Muscle of leg (tissue), 16 donors: ENCODE measurements at places on chromosomes 3 and 15. TPM values are rescaled to one million over a fixed set of nuclear protein-coding genes. Genes with fewer than 3 reads are reported as not detected.

RBM6 gene
- 82.6 TPM for polyA plus RNA-seq

FRMD5 gene
- polyA plus RNA-seq = 0.62 TPM

GOLGA8S gene
- 0.27 TPM for polyA plus RNA-seq

CPNE9 gene
- polyA plus RNA-seq = 0.06 TPM

CGNL1 gene
- 11.8 TPM for polyA plus RNA-seq

- peak; percentile 22 for DNase-seq
Observed at GRCh38 chr3:27022096-27022761, 347.0 kb downstream of the NEK10 start.

DNA sequence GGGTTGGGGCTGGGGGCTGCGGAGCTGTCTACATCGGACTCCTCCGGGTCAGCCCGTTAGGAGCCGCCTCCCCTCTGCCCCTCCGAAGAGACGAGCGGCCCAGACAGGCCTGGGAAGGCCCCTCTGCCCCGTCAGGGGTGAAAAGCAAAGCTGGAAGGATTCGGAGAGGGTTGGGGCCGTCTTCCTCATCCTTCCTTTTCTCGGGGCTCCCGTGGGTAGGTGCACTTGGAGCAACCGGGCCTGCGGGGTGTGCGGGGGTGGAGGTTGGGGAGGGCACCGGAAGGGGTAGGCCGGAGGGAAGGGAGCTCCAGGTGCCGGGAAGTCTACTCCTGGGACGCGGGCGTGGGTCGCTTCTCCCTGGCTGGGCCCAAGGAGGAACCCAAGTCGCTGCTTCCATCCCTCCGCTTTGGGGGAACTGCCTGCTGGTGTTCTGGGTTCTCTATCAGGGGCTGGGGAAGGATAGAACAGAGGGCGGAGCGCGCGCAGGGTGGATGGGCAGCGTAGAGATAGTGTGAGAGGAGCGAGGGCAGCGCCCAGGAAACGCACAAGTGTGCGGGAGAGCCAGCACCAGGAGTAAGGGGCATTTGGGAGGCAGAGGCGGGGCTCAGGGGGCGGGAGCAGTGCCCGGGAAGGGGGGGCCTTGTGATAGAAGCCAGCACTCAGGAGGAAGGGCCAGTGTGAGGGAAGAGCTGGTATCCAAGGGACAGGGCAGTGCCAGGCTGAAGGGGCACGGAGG lies 590 bp downstream of the POLR2H start:
- DNase-seq = no peak

DNA sequence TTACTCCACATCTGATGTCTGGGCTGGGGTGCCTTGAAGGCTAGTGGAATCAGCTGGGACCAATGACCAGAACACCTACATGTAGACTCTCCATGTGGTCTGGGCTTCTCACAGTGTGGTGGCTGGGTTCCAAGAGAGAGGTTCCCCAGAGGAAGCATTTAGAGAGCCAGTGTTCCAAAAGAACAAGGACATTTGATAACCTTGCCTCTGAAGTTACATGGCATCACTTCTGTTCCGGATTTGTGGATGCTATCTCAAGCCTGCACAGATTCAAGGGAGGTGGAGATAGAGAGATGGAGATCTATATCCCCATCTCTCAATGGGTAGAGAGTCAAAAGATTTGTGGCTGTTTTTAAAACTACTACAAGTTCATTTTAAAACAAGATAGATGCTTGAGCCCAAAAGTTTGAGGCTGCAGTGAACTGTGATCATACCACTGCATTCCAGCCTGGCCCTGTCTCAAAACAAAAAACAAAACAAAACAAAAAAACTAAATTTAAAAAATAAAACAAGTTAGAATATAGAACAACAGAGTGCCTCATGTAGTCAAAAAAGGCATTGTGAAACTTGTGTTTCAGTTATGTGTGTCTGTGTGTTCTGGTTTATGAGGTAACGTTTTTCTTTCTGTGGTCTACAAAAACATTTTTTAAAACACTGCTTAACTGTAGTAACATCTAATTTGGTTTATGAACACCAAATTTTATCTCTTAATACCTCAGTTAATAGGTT lies 44.8 kb downstream of the PDE8A start:
- no peak for DNase-seq

DNA sequence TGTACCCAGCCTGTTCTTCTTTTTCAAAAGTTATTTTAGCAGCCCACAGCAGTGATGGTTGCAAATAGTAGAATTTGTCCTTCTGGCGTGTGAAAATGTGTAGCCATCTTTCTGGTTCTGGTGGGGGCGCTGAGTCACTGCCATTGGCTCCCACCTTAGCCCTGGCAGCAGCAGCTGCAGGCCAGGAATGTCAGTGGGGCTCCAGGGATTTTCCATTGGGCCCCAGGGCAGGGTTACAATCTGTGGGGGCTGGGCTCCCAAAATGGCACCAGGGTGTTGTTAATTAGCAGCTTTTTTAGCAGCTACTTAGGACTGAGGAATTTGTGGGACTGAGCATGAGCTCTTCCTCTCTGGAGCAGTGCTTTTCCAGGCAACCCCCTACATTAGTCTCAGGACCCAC lies 38.9 kb downstream of the TOPAZ1 start:
- DNase-seq = no peak

- no peak for DNase-seq
Observed at GRCh38 chr3:14569474-14570000, 29.4 kb upstream of the GRIP2 start.

DNA sequence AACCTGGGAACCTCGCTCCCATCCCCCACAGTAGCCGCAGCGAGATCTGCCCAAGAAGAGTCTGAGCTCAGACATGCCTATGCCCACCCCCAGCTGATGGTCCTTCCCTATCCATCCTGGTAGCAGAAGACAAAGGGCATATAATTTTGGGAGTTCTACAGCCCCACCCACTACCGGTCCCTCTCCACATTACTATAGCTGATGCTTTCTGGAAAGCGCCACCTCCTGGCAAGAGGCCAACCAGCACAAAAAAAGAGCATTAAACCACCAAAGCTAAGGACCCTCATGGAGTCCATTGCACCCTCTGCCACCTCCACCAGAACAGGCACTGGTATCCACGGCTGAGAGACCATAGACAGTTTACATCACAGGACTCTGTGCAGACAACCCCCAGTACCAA lies 168.4 kb downstream of the MEGF11 start:
- no peak for DNase-seq

DNA sequence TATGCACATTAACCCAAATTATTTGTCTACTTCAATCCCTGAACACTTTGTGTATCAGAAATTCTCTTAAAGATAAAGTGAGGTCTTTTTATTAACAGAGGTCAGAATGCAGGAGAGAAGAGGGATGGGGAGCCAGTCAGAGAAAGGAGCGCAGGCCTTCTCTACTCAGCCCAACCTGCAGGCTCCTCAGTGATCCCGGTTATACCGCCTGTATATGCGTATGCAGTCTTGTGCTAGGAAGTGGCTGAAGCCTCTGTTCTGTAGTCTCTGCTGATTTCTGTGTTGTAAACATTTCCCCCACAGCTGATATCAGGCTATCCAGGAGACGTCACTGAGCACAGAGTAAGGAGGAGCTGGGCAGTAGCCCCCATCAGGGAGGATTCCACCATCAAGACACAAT lies 57.9 kb downstream of the ABHD5 start:
- DNase-seq = no peak

DNA sequence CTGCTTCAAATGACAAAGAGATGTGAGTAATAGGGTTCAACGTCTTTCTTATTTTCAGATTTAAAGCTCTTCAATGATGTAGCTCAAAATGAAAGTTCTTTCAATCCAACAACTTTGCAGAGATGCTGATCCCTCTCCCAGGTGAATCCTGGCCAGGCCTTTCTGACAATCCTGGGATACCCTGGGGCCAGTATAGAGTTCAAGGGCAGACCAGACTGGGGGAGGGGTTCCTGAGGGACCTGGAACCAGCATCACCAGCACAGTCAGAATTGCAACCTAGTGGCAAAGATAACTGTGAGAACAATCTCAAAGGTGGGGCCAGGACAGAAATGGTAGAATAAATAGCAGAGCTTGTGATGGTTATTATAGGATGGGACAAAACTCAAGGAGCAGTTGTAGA lies 19.7 kb upstream of the NCK1 start:
- no peak for DNase-seq
